ENCODE measurements at places on chromosomes 16 and 17.
A peak's percentile ranks its signal among the peaks of the same experiment; 100 is the strongest.

DNA sequence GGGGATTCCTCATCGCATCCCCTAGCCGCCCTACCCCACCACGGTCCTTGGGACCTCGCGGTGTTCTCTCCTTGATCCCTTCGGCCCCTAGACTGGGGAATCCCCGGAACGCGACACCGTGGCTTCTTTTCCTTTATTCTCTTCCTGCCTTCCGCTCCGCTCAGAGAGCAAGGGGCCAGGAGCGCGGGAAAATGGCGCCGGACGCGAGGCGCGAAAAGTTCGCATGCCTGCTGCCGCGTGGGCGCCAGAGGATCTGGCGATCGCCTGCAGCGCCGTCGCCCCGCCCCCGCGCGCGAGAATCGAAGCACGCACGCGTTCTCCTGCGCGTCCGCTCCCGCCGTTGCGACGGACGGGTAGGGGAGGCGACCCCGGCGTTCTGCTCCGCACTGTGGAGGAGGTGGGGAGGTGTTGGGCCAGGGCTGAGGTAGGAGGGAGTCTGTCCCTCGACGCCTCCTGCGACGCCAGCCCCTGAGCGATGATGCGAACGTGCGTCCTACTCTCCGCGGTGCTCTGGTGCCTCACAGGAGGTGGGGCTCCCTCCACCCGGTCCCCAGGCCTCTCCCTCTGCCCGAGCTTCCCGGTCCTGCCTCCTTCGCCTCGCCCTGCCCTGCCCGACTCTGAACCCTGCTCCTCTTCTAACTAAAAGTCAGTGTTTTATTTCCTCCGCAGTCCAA lies at the start of gene ZPBP2:
Gene ZPBP2, plus strand, starts transcription at position 323 of the 674 bp plus-strand sequence. Its CDS starts 153 bp downstream, at position 476.
- no peak for DNase-seq

DNA sequence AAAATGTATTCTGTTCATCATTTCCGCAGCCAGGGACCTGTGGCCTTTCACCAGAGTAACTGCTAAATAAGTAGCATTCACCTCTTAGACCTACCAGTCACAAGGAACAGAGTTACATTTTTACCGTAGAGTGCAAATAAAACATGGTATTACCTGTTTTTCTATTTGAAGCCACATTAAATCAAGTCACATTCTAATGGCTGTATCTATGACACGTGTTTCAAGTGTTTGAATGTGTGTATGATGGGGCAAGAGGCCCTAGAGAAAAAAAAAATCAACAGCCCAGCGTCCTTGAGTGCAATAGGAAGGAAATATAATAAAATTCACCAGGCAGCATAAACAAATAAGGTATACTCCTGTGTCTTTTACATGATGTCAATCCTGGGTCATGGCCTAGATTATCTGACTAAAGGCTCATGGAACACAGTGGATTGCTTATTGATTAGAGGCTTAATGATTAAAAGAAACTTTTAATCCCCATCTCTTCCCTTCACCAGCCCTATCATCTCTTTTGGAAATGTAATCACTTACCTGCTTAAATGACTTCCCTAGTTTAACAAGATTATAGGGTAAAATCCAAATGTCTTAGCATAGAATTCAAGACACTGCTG lies 168.7 kb upstream of the CDH5 start:
- no peak for DNase-seq

DNA sequence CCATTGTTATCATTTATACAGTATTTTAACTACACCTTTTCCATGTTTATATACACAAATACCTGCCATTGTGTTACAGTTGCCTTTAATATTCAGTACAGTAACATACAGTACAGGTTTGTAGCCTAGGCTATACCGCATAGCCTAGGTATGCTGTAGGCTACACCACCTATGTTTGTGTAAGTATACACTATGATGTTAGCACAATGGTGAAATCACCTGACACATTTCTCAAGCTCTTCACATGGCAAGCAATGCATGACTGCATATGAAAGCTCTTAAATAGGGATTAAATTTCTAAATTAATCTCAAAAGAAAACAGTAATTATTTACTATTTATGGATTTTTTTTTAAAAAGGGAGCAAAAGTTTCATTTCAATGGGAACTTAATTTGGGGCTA lies 12.0 kb downstream of the LRRC37B start:
- no peak for DNase-seq

- DNase-seq = no peak
Observed at GRCh38 chr16:12024429-12024828, 47.9 kb downstream of the SNX29 start.

DNA sequence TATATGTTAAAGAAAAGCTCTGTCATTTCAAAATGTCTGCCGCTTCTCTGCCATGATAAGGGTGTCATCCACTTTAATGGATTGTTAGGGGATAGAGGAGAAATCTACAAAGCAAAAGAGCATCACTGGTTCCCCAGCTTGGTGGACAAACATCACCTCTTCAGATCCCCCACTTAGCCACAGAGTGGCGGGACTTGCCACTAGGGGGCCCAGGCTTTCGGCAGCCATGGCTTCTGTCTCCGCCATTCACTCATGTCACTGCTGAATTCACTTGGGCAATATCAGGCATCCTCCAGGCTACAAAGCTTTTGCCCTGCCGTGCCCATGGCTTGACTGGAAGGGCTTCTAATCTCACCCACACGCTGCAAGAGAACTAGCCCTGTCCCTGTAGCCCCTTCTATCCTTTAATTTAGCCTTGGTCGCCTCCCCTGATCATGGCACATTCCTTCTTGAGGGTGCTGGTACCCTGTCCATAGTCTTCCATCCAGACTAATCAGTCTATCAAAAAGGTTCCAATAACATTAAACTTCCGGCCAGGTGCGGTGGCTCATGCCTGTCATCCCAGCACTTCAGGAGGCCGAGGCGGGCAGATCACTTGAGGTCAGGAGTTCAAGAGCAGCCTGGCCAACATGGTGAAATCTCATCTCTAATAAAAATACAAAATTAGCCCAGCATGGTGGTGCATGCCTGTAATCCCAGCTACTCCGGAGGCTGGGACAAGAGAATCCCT lies 34.7 kb downstream of the SBK1 start:
- no peak for DNase-seq

DNA sequence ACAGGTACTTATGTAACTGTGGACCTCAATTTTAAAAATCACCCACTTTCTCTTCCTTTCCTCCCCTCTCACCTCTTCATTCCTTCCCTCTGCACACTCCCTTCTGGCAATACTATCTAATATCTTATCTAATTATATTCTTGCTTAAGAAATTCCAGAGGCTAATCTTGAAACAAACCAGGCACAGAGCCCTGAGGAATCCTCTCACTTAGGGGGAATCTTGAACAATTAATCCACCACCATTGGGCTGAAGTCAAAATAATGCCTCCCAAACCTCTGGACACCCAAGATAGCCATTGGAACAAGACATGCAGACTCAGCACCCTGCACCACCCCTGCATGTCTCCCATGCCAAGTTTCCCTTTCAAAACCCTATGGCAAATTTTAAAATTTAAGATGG lies 1.0 kb upstream of the KRTAP4-6 start:
- no peak for DNase-seq

DNA sequence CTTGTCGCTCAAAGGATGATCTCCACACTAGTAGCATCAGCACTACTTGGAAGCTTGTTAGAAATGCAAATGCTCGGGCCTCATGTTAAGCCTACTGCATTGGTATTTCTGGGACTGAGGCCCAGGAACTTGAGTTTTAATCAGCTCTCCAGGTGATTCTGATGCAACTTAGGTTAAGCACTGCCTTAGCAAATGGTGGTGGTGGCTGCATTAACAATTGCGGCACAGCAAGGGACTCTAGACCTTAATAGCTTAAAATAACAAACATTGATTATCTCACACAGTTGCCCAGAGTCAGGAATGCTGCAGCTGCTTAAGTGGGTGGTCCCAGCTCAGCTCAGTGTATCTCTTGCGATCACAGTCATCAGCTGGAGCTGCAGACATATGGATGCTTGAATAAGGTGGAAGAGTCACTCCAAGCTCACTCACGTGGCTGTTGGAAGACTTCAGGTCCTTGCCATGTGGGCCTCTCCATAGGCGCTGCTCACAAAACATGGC lies 25.8 kb downstream of the HS3ST3A1 start:
- no peak for DNase-seq

- no peak for DNase-seq
Observed at GRCh38 chr17:39601758-39602532, 5.8 kb downstream of the NEUROD2 start.

DNA sequence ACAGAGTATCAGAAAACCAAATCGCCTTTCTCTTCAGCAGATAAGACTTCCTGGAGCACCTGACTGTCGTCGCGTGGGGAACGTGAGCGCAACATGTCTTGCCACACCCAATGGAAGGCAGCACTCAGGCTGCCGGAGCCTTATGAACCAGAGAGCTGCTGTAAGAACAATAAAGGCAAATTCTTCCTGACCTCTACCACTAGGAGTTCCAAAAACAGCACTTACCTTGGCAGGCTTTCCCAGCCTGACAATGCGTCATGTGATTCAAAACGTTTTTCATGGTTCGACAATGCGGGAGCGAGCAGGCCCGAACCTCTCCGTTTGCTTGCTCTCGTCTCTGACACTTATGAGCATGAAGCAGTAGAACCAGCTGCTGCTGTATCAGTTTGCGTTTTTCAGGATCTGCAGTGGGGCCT lies 75.8 kb upstream of the TRAP1 start:
- peak; percentile 46 for DNase-seq

DNA sequence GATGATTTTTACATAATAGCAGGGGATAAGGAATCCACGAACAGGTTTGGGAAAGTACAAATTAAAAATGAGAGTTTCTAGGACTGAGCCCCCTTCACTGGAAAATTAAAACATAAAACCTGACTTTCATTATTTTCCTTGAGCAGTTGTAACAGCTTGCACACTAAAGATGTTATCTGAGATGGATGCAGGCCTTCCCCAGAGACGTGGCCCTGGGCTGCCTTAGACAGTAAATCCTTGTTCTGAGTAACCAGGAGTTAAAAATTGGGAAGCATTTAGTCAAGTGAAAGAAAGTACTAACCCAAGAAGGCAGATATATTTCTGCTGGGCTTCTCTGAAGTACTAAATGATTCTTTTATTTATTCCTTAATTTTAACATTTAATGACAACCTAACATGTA lies 432.2 kb upstream of the KIF2B start:
- no peak for DNase-seq

DNA sequence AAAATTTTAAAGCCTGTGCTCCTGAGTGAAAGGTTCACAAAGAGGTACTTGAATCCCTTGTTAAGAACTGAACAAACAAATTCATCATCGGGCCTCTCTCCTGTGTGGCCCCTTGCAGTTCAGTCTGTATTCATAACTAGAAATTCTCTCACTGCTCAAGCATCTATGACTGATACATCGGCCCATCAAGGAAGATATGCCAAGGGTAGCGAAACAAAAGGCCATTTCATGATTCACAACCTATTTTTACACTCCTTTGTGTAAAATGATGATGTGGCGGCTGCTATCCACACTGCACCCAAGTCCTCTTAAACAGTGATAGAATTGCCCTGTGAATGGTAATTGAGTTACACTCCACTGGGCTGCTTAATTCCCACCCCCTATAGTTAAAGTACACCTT lies 204.6 kb downstream of the STX8 start:
- DNase-seq = no peak

- DNase-seq = peak; percentile 49
Observed at GRCh38 chr17:6639586-6640535, 650 bp downstream of the KIAA0753 start.

GRCh38 chr17:71677439-71677838 lies 443.4 kb upstream of the SOX9 start:
- no peak for DNase-seq

GRCh38 chr17:3036800-3037199 lies 26.6 kb downstream of the OR1D5 start:
- peak; percentile 33 for DNase-seq

GRCh38 chr16:68356249-68356918 lies 45.6 kb downstream of the PRMT7 start:
- no peak for DNase-seq

GRCh38 chr17:78815696-78816095 lies 24.9 kb downstream of the USP36 start:
- no peak for DNase-seq

DNA sequence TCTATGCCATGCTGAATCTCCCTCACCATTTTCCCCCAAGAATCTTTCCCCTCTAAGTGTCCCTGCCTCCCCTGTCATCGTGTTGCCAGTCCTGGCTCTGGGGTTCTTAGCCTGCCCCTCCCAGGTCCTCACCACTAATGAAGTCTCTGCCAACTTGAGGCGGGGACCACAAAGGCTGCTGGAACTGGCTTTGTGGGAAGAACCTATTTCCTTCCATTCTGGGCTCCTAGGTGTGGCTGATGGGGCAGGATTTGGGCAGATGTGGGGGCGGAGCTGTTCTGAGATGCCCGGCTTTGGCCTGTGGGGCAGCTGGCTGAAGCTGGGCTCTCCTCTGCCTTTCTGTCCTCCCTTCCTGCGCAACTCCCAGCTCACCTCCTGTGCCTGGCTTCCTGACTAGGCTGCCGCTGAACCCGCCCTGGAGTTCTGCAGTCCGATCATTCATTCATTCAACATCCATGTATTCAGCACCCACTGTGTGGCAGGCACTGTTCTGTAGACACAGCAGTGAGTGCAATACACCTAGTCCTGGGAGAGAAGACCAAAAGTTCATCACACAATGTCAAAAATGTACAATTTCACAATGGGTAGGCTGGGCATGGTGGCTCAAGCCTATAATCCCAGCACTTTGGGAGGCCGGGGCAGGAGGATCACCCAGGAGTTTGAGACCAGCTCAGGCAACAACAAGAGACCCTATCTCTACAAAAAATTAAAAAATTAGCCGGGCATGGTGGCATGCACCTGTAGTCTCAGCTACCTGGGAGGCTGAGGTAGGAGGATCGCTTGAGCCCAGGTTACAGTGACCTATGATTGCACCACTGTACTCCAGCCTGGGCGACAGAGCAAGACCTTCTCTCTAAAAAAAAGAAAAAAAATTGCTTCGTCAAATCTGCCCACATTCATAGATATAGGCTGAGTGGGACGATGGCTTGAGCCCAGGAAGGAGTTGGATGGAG lies 1.9 kb upstream of the SNN start:
- no peak for DNase-seq

DNA sequence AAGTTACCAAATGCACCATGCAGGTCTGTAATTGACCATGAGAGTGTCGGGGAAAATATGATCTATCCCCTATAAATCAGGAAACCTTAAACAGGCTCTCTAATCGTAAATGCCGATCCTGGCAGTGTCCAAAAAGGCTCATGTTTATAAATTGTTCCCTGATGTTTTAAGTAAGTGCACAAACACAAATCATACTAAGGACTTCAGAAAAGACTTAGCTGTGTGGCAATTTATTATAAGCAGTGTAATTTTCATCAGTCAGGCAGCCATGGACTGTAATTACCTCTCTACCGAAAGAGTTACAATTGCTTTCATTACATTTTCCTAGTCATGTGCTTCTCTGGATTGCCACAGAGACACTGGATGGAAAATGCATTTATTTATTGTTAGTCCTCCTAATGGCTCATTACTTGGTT lies 73.4 kb upstream of the COX10 start:
- DNase-seq = no peak

GRCh38 chr16:64417711-64418227 lies 704.1 kb downstream of the CDH11 start:
- DNase-seq = no peak

DNA sequence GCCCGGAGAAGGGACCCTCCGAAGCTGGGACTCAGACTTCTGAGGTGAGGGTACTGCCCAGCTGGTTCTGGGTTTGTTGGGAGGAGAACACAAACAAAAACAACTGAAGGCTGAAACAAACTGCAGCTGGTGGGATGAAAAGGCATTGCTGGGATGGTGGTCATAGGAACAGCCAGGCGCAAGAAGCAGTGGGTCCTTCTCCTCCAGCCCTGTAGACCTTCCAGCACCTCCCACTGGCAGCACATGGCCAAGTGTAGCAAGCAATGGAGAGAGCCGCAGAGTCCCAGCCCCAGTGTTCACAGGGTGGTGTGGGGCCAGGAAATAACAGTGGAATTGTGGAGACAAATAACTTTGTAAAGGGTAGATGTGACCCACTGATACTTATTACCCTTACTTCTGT lies 48.7 kb upstream of the FOXJ1 start:
- DNase-seq = no peak

- no peak for DNase-seq
Observed at GRCh38 chr16:77594799-77595596, 127.3 kb upstream of the NUDT7 start.
